ENCODE measurements at places on chromosomes 5 and 9.

GRCh38 chr5:96997265-96997859 lies 61.5 kb downstream of the LNPEP start:
- DNase-seq = no peak

DNA sequence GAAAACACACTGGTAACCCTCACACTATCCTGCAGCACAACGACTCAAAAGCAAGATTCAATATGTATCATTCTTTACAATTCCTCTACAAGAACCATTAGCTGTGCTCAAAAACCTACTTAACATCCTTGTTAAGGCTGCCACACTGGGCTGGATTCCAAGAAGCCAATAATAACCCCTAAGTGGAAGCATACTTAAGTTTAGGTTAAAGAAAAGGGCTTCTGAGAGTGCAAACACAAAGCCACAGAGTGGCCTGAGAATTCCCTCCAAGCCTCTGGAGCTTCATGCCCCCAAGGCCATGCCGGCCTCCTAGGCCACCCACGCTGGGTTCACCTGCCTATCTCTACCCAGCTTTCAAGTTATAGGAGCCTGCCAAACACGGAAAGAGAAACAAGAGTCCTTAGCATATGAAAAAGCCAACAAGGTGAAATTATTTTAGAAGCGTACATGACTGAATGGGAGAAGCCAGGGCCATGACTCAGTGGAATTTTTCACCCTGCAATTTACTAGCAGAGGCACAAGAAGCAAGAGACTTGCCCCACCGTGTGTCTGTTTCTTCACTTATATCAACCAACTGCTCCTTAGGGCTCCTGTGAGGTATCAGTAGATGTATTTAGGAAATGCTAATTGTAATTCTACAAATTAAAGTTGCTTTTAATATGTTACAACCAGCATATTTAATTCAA lies 293.0 kb downstream of the SPOCK1 start:
- DNase-seq = no peak

DNA sequence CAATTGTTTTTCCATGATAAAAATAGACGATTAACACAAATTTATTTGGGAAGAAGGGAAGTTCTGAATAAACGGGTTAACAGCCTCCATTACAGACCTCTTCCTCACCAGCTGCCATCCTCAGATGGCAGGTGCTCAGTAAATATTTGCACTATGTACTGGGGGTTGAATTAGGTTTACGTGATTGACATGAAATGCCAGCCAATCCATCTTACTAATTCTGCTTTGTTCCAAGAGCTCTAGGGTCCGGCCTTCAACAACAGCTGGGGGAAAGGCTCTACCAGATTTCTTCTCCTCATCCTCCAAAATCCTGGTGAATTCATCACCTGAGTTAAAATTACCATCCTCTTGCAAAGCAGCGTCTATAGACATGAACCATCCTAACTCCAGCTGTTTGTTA lies 104.6 kb downstream of the MTX3 start:
- DNase-seq = no peak

DNA sequence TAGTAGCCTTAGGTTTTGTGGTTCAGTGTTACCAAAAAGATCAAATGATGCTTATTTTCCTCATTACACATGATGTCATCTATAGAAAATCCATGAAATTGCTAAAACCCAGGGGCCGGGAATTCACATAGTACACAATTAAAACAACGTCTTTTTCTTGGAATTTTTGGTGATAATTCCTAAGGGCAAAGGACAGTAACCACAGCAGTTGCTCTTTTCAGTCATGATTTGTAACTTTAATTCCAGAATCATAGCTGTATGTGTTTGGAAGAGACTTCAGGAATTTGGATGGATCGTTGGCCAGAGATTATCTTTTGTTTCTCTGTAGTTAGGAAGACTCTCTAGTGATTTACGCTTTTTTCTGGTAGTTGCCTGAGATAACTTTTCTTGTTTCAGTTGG lies 748.7 kb downstream of the TLE4 start:
- DNase-seq = no peak

- no peak for DNase-seq
These were observed 77.1 kb downstream of the HOMER1 start for GRCh38 chr5:79436821-79437220.

GRCh38 chr9:109966643-109967368 lies 186.8 kb downstream of the PALM2AKAP2 start:
- DNase-seq = no peak

- no peak for DNase-seq
These were observed 608.3 kb upstream of the NUDT12 start for GRCh38 chr5:104170926-104171325.

GRCh38 chr5:174589599-174589998 lies 134.8 kb upstream of the MSX2 start:
- no peak for DNase-seq

- peak; percentile 60 for DNase-seq
These were observed 13.1 kb downstream of the ARSB start for GRCh38 chr5:78971998-78972397.

GRCh38 chr5:138790684-138791083 lies 37.5 kb downstream of the CTNNA1 start:
- no peak for DNase-seq

DNA sequence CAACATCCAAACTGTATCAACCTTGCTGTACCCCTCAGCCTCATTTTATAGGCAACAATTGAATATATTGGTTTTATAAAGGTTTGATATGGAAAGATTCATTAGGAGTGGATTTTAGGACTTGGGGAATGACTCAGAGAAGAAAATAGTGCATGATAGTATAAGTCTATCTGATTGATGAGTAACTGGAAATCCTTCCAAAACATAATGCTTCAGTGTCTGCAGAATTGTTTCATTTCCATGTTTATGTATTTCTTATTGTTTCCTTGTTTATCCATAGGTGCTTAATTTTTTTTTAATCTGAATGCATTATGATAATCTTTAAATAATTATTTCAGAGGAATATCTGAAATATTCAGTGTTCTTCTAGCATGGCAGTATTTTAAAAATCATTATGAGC lies 12.6 kb downstream of the JAK2 start:
- no peak for DNase-seq
